NCI-H774 (cell line): ENCODE measurements at places on chromosomes 3 and 15.

- no peak for DNase-seq
Observed at GRCh38 chr3:126468028-126468891, 7.4 kb downstream of the ZXDC start.

- no peak for DNase-seq
Observed at GRCh38 chr3:55272031-55272645, 215.0 kb downstream of the WNT5A start.

GRCh38 chr3:101898752-101899169 is 49.4 kb downstream of the NFKBIZ start:
- DNase-seq: no peak

GRCh38 chr3:60610441-60611112 is 640.7 kb downstream of the FHIT start:
- DNase-seq: no peak

DNA sequence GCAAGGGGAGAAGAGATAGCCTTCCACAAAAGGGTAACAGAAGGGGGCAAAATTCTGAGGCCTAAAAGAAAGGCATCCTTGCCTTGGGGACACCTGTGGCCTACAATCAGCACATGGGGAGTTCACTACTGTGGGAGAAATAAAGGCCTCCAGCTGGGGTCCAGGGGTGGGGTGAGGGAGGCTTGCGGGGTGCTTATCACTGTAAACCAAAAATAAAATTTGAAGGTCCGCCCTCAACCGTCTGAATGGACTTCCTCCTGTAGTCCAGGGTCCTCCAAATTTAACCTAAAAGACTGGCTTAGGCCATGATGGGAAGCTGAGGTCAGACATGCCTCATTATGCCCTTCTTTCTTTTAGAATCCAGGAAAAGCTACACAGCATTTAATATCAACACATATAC is 2.1 kb upstream of the POLR2M start:
- DNase-seq: no peak

DNA sequence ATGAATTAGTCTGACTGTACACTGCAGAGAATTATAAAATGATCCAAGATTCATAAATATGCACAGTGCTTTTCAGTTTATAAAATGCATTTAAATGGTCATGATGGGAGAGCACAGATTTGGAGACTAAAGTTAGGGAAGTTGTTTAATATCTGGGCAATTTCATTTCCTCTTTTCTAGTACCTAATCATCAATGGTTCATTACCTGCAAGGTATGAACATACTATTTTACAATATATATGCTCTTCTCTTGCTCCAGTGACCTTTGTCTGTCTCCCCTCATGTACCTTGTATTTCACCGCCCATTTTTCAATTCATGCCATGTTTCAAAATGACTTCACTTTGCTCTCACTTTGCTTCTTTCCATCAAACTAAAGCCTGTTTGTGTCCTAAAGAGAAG is 114.5 kb downstream of the SUCNR1 start:
- DNase-seq: no peak

DNA sequence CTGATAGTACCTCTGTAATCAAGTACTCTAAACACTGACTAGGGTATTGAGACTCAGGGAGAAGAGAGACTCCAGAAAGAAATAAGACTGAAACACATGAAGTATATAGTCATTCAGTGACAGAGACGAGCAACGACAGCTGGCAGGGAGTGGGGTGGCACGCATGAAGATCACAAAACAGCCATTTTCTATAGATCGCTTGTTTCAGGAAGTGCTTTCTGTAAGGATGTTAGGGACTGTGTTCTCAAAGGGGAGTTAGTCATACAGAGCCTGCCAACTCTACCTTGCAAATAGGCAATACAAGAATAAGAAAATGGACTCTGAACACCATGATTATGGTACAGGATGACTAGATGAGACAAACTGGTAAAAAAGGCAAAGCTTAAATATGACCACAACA is 139.5 kb downstream of the TBL1XR1 start:
- DNase-seq: no peak

- DNase-seq: no peak
Observed at GRCh38 chr3:123312331-123313265, 110.9 kb downstream of the SEC22A start.

DNA sequence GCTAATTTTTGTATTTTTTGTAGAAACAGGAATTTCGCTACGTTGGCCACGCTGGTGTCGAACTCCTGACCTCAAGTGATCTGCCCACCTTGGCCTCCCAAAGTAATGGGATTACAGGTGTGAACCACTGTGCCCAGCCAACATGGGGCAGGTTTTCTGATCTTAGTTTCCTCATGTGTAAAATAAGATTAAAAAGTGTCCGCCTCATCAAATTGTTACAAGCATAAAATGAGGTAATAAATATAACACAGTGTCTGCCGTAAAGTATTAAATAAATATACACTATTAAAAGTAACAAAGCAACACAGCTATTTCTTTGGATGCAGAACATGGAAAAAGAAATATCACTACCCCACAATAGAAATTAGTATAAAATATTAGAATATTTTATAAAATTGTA is 16.4 kb upstream of the COMMD2 start:
- DNase-seq: no peak

GRCh38 chr3:126423191-126424038 is 28.7 kb downstream of the CFAP100 start:
- no peak for DNase-seq

- no peak for DNase-seq
Observed at GRCh38 chr15:29672446-29672845, 149.8 kb downstream of the TJP1 start.

- DNase-seq: peak; percentile 32
Observed at GRCh38 chr3:17740721-17741141, 1.7 kb downstream of the TBC1D5 start.

DNA sequence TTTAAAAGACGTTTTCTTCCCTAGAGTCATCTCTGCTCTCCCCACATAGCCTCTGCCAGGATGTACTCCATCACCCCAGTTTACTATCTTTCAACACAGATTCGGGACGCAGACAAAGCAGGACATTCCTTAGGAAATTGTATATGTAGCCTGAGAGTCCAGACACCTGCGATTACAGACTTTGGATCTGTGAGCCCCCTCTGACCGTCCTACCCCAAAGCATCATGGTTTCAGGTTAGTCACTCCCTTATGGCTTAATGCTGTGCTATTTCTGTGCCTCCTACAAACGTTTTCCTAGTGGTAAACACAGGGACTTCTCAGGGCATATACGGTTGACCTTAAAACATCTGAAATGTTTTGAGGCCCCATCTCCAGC is 234.0 kb upstream of the BHLHE40 start:
- DNase-seq: no peak

- DNase-seq: no peak
Observed at GRCh38 chr3:135565546-135565945, 400.0 kb upstream of the PPP2R3A start.

GRCh38 chr3:188956839-188957489 is 214.8 kb upstream of the TPRG1 start:
- DNase-seq: peak; percentile 56

- no peak for DNase-seq
Observed at GRCh38 chr3:123394391-123395020, 54.4 kb downstream of the ADCY5 start.

GRCh38 chr3:112976001-112976400 is 1.1 kb upstream of the CD200R1 start:
- no peak for DNase-seq

DNA sequence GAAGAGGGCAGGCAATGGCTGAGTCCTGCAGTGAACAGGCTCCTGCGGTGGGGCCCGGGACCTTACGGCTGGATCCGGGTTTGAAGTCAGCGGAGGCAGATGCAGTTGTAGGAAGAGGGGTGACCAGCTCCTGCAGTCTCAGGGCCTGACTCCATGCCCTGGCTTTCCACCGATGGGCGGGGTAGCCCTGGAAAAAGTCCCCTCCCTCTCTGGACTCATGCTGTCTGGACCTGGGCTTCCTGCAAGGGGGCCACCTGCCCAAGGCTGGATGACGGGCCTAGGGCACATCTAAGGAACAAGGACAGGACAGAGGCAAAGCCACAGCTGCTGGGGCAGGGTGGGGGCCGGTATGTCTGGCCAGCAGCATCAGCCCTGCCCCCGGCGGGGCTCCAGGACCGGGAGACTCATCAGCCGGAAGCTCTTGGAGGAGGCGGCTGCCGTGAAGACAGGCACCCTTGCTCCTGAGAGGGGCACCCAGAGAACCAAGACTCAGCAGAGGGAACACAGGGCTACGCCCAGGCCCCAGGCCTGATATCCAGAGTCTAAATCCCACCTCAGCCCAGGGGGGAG is 12.8 kb downstream of the IQSEC1 start:
- no peak for DNase-seq

- DNase-seq: no peak
Observed at GRCh38 chr3:131960324-131960723, 74.5 kb downstream of the CPNE4 start.

- no peak for DNase-seq
Observed at GRCh38 chr3:137761563-137762503, 2.3 kb upstream of the SOX14 start.

DNA sequence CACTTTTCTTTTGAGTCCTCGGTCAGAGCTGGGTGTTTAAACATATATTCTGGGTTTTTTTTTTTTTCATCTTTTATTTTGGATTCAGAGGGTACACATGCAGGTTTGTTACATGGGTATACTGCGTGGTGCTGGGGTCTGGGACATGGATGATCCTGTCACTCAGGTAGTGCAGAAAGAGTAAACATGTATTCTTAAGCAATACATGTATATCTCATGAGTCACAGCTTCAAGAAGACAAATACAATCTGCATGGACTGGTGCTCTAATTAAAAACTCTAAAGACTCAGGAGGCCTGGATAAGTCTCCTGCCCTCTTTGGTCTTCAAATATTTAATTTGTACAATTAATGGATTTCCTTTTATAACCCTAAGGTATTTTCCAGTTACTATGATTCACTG is 50.6 kb upstream of the PHLDB2 start:
- DNase-seq: no peak

DNA sequence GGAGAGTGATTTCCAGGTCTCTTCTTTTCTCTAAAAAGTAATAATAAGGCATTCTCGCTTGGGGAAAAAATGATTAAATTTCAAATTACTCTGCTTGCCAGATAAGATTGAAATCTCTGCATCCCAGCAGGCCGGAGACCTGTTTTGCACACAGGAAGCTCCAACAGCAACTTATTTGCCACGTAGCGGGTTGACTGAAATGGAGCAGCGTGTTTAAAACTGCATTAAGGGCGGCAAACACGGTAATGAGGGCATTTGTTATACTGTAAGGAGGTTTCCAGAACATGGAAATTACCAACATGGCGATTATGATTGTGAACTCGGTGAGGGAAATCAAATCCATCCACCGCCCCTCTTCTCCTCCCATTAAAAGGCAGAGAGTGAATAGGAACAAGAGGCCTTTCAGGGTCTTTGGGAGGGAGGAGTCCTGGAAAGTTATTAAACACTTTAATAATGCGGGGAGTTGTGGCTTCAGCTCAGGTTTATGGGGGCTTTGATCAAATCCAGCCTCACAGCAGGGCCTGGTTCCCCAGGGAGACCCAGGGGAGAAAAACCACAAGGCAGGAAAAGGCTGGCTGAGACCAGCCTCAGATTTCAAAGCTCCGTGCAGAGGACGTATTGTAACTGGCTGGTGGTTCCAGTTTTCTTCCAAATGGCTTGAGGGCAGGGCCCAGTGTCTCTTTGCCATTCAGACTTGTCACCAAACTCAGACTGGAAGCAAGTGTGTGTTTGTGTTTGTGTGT is 242.3 kb downstream of the TLE3 start:
- DNase-seq: no peak

GRCh38 chr15:92877000-92877399 is 23.1 kb upstream of the CHD2 start:
- no peak for DNase-seq

DNA sequence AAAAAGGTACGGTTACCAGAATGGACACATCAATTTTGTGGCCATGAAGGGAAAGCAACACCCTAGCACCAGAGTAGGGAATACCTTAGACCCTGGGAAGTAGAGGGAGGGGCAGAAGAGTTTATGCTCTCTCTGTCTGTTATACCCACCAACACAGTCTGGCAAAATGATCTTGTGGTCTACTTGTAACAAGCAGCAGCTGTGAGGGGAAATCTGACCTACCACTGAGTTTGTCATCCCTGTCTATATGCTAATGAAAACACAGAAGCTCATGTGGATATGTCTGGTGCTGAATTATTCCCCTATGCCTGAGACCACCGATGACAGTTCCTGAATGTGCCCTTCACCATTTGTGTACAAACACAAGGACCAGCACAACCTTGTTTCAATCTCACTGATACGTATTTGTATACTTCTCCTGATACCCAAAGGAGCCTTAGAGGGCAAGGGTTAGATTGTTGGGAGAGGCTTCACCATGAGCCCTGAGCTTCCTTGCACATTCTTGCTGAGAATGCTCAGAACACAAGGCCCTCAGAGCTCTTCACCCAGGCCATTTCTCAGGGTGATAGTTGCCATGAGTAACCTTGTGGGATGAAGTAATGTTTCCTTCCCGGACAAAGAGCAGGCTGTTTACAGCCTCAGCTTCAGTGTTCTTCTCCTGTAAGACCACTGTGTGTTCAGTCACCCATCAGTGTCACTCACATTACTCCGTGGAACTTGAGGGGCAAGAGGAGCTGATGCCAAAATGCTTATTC is 24.7 kb upstream of the ZNF639 start:
- no peak for DNase-seq

GRCh38 chr3:3133500-3133899 is 6.8 kb downstream of the TRNT1 start:
- DNase-seq: no peak

DNA sequence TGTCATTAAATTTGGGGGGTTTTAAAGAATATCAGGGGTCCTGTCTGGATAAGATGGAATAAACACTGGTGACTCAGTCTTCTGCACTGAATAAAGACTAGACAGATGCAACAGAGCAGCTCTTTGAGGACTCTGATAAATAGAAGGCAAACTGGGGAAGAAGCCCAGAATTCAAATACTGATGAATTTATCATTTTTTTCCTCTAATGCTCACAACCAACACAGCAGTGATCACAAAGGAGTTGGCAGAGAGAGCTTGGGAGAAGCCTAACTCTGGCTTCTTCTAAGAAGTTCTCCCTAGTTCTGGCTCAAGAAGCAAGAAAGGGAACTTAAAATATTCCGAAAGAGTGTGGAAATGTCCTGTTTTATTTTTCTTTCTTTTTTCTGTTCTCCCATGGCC is 597.8 kb downstream of the FGF12 start:
- DNase-seq: no peak

- DNase-seq: no peak
Observed at GRCh38 chr3:29319262-29319661, 38.4 kb downstream of the RBMS3 start.

- no peak for DNase-seq
Observed at GRCh38 chr3:53773611-53774368, 72.4 kb downstream of the CHDH start.

DNA sequence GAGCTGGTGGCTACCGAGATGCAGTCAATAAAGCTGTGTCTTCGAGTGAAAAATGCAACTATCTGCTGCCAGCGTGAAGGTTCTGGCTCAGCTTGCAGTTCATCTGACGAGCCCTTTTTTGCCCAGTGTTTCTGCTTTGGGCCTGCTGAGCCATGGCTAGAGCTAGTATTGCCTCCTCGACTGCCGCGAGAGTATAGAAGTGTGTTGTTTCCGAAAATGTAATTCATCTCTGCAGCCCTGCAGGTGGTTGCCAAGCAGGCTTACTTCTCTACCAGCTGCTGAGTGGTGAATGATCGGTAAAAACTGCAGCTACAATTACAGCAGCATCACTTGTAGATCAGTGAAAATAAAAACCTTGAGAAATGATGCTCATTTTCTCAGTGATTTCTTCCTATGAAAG is 114.8 kb downstream of the DLG1 start:
- DNase-seq: no peak
